Activated CD4-positive, alpha-beta T cell treated with anti-CD3 and anti-CD28 coated beads, Interleukin-2, amount 10 ng/mL, durations not matched to agents 24 days and 14 days (primary cell): ENCODE measurements at places on chromosomes 13 and 19. TPM values are rescaled to one million over a fixed set of nuclear protein-coding genes. Genes with fewer than 3 reads are reported as not detected.

TM9SF2 gene
- total RNA-seq: 57.8 and 60.2 TPM in 2 replicates

SCN1B gene
- 0.78 and 0.96 TPM in 2 replicates for total RNA-seq

SCAF1 gene
- total RNA-seq: 75.0 and 84.9 TPM in 2 replicates

RXFP2 gene
- total RNA-seq: not detected in 2 replicates

FREM2 gene
- under 0.01 and 0.05 TPM in 2 replicates for total RNA-seq

SLC8A2 gene
- total RNA-seq: 0.05 TPM in 1 of 2 replicates, not detected in the other

- H3K4me3 ChIP-seq: no peak overlapping the region
- no peaks in the 10 kb centered on the region for H3K27me3 ChIP-seq
- no peak overlapping the region for H3K27ac ChIP-seq
Measured at GRCh38 chr13:55418095-55418494, 1722.6 kb upstream of the PRR20A start.

GRCh38 chr19:44943801-44944249 is 1.8 kb downstream of the APOC4 start:
- peaks cover 2% of the 10 kb centered on the region for H3K4me1 ChIP-seq
- H3K27ac ChIP-seq: no peak overlapping the region
- DNase-seq: no peak
- H3K4me3 ChIP-seq: no peak overlapping the region

- no peak overlapping the region for H3K4me3 ChIP-seq
- H3K36me3 ChIP-seq: no peaks in the 10 kb centered on the region
- H3K4me1 ChIP-seq: no peaks in the 10 kb centered on the region
- no peak overlapping the region for H3K27ac ChIP-seq
- no peaks in the 10 kb centered on the region for H3K27me3 ChIP-seq
Measured at GRCh38 chr13:96769874-96770273, 224.4 kb downstream of the OXGR1 start.

DNA sequence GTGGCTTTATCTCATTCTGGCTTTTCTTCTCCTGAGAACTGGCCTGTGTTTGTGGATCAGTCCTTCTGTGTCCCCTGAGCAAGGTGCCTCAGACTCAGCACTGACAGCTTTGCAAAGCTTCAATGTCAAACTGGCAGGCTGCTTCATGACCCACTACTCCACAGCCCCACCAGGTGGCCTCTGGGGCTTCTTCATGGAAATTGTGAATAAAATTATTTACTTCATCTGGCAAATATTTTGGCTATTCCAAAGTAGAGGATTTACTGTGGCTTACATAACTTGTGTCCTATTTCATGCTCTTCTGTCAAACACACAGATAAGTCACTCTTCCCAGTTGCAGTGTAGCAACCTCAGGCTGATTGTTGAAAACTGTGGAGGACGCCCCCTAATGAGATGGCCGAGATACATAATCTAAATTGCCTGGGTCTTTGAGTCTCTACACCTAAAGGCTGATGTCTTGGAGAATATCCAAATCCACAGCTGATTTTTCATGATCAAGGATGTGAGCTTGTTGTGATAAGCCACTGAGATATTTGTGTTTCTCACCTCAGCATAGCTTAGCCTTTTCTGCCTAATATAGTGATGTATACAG is 721.9 kb upstream of the SLC10A2 start:
- H3K4me3 ChIP-seq: no peak overlapping the region
- no peak for DNase-seq
- H3K36me3 ChIP-seq: no peaks in the 10 kb centered on the region
- no peaks in the 10 kb centered on the region for H3K4me1 ChIP-seq

- no peak overlapping the region for H3K4me3 ChIP-seq
- no peak overlapping the region for H3K27ac ChIP-seq
- no peaks in the 10 kb centered on the region for H3K36me3 ChIP-seq
- no peaks in the 10 kb centered on the region for H3K4me1 ChIP-seq
- no peak for DNase-seq
Measured at GRCh38 chr13:98690348-98691022, 62.0 kb downstream of the SLC15A1 start.

GRCh38 chr19:50632151-50632835 is 7.4 kb downstream of the SYT3 start:
- H3K4me1 ChIP-seq: no peaks in the 10 kb centered on the region
- H3K27me3 ChIP-seq: peaks cover 5% of the 10 kb centered on the region
